ENCODE measurements at places on chromosomes 1 and 21.

DNA sequence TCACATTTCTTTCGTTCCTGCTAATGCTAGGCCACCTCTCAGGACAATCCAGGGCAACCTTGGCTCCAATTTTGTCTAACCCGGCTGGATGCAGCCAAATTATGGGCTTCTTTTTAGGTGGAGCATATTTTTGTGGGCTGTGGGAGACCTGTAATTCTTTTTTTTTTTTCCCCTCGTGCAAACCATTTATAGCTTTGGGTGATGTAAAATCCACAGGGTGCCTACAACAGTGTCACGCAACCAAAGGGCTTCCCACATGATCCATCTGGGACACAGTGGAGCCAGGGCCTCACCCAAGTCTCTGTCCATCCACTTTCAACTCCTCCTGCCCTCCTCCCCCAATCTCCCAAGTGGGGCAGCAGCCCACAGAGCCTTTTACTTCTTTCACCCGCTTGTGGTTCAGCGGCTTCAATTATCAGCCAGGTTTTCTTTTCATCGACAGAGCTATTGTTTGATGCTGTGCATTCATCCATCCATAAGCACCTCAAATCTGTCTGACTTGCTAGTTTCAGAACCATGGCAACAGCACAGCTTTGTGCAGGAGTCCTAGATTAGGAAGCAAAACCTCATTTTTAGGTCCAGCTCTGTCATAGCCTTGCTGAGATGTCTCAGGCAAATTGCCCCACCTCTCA is 10.0 kb upstream of the OVAAL start:
- DNase-seq, result no peak

DNA sequence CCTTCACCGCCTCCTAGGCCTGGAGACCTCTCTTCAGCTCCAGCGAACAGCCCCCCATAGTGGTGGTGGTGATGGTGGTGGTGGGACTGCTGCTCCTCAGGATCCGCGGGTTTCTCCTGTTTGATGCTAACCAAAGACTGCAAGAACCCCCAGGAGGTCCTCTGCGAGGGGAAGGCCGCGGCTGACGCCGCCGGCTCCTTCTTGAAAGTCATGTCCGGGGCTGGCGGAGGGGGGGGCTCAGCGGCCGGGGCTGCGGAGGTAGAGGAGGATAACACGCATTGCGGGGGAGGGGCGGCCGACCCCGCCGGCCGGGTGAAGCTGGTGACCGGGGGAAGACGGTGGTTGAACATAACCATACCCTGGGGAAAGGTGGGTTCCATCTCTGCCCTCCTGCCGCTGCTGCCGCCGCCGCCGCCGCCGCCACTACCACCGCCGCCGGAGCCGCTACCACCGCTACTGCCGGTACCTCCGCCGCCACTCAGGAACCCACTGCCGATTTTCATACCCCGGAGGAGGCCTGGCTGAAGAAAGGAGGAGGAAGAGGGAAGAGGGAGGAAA is 554 bp downstream of the ZNF281 start:
- DNase-seq, result no peak

- no peak for DNase-seq
These were observed 48.4 kb downstream of the NEK7 start for GRCh38 chr1:198205016-198205684.

DNA sequence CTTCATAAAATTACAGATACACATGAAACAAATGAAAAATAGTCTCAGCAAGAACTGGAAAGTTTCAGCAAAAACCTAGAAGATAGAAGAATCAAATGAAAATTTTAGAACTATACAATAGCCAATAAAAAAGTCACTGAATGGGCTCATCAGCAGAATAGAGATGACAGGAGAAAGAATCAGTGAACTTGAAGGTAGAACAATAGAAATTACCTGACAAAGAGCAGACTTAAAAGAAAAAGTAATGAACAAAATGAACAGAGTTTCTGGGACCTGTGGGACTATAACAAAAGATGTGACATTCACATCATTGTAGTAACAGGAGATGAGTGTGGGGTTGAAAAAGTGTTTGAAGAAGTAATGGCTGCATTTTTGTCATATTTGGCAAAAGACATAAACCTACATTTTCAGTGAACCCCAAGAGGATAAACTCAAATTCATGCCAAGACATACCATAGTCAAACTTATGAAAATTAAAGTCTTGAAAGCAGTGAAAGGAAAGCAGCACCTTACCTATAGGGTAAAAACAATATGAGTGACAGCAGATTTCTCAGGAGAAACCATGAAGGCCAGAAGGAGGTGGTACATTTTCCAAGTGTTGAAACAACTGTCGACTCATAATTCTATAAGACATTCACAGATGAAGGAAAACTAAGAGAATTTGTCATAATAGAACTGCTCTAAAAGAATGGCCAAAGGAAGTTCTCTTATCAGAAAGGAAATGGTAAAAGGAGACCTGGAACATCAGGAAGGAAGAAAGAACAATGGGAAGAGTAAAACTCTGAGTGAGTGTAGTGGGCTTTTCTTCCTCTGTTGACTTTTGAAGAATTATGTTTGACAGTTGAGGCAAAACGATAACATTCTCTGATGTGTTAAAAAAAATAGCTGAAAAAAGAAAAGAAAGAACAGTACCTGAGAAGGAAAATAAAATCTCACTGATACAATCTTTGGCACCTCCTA is 23.5 kb downstream of the NTPCR start:
- no peak for DNase-seq

DNA sequence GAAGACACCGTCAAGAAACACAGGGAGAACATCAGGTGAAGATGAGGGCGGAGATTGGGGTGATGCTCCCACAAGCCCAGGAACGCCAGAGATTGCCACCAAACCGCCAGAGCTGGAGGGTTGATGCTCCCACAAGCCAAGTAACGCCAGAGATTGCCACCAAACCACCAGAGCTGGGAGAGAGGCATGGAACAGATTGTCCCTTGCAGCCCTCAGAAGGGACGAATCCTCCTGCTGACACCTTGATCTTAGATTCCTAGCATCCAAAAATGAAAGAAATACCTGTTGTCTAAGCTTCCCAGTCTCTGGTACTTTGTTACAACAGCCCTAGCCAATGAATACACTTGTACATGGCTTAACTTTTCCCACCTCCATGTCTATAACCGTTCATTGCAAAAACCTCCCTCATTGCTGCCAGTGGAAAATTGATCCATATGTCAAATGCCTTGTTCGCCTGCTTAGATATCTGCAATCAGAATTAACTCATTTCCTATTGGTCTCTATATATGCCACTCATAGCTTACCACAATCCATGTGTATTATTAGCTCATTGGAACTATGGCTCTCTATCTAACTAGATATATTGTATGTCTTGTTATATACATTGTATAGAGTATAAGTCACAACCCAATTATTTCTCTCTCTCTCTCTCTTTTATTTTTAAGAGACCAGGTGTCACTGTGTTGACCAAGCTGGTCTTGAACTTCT is 127.4 kb downstream of the ADSS2 start:
- no peak for DNase-seq

DNA sequence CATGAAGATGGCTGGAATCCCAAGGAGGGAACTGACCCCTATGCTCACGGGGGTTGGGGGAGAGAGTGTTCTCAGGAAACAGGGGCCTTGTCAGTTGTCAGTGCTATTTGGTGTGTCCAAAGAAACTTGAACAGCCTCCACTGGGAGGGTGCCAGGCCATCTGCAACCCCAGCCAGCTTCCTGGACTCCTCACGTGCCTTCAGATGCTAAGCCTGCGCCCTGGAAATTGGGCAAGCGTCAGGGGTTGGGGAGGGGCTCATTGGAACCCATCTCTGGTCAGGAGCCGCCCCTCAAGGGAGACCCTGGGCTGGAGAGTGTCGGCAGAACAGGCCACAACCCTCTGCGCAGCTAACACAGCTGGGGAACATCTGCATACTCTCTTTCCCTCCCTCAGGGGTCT is 13.1 kb upstream of the LHX4 start:
- no peak for DNase-seq

- DNase-seq, result no peak
These were observed 329.9 kb upstream of the GREM2 start for GRCh38 chr1:240941701-240942370.

GRCh38 chr1:27342778-27343638 is 1.2 kb downstream of the SYTL1 start:
- peak; percentile 86 for DNase-seq

DNA sequence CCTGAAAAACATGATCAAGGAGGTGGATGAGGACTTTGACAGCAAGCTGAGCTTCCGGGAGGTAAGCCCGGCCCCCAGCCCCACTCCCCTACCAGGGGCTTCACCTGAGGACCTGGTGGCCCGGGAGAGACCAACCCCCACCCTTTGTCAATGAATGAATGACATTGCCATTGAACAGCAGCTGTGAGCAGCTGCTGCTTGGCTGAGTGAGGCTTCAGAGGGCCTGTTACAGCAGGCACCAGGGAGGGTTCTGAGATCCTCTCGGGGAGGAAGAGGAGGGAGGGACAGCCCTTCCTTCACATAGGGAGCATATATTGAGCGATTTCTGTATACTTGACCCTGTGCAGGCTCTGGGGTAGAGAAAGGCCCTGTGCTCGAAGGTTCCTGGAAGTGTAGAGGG is 12.3 kb upstream of the CTRC start:
- no peak for DNase-seq

- no peak for DNase-seq
These were observed 74.6 kb downstream of the DNTTIP2 start for GRCh38 chr1:93804412-93804811.

- no peak for DNase-seq
These were observed 633.3 kb downstream of the PTPRC start for GRCh38 chr1:199272139-199272544.

- no peak for DNase-seq
These were observed 27.4 kb downstream of the TNFSF18 start for GRCh38 chr1:173023343-173023742.

DNA sequence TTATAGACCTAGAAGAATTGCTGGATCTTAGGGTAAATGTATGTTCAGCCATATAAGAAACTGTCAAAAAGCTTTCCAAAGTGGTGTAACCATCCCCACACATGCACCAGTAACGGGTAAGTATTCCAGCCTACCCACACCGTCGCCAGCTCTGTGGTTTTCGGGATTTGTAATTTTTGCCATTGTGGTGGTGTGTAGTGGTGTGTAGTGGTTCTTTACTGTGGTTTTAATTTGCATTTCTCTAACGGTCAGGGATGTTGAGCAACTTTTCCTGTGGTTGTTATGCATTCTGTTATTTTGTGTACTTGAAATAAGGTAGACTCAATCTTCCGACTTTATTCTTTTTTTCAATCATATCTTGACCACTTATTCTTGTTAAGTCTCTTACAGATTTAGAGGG is 342.4 kb upstream of the AJAP1 start:
- DNase-seq, result no peak

DNA sequence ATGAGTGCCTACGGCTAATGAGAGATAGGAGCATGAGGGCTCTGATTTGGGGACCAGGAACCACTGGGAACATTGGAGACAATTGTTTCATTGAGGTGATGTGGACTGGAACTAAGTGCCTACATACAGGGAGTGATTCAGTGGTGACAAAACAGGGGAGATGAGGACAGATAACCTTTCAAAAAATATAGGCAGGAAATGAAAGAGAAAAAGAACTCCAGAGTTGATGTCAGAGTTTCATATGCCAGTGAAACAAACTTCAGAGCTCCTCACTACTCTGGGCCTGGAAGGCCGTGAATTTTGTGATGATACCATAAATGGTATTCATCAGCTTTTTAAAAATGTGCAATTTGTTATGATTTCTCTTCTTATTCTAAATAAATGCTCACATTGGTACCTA is 39.3 kb downstream of the FASLG start:
- DNase-seq, result no peak

- no peak for DNase-seq
These were observed 64.0 kb downstream of the CD46 start for GRCh38 chr1:207815913-207816291.

- no peak for DNase-seq
These were observed 3.4 kb downstream of the KRTAP10-11 start for GRCh38 chr21:44649521-44650100.

GRCh38 chr1:106980121-106980520 is 76.4 kb upstream of the PRMT6 start:
- no peak for DNase-seq

- peak; percentile 98 for DNase-seq
These were observed 92.1 kb upstream of the POU3F1 start for GRCh38 chr1:38138498-38139233.

DNA sequence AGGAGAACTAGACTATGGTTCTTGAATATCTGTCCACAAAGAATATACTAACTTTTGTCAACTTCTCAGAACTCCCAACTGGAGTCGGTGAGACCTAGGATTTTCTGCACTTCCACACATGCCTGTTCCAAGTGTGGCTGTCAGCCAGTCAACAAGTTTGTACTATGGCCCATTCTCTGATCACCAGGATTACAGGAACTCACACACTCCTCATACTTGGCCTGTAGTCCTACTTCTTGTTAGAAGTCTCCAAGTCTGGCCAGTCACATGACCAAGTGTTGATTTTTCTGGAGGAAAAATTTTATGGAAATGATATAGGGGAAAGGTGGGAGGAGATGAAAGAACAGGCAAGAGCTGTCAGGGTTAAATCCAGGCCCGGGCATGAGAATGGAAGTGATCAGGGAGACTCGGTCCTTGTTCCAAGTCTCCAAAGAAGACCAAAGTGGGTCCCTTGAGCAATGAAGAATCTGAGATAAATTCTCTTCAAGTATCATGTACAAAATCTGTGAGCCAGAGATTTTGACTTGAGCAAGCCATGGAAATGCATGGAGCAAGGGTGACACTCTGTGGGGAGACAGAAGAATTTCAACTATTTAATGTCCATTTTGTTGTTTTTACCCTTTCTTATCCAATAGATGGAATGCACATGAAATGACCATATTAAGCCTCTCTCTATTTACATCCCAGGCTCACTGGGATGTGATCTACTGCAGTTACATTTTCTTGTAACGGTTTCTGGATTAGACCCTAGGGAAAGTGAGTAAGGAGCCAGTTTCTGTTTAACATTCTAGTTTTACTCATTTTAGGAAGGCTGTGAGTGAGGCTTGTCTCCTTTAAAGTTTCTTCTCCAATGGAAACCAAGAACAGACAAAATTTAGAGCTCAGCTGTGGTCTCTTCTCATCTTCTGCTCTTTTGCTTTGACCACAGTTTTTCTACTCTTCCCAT is 320.9 kb downstream of the ASTN1 start:
- DNase-seq, result peak; percentile 12

DNA sequence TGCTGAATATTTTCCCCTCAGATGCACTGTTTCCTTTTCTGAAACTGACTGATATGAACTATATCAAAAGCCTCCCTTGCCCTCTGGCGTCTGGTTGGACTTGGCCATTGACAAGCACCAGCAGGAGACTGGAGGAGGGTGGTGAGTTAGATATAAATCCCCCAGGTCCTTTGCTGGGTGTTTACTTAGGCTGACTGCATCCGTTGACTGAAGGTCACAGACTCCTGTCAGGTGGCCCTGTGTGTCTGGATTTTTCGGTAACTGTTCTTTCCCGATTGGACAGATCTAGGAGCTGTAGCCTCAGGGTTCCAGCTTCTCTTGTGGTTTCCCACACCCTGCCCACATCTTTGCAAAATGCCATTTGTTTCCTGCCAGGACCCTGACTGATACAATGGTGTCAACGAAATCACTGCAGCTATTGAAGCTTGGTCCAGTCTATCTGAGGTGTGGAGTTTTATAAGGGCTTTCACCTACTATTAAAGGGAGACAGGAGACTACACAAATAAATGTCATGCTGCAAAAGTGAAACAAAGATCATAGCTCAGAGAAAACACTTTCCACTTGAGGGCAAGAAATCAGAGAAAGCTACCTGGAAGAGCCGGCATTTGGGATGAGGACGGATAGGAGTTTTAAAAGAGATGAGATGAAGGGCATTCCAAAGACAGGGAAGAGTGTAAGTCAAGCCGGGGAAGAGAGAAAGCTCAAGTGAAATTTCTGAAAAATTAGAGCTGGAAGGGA is 1.5 kb upstream of the MAGI3 start:
- DNase-seq, result peak; percentile 64
